ENCODE measurements at places on chromosomes 16 and 17.

DNA sequence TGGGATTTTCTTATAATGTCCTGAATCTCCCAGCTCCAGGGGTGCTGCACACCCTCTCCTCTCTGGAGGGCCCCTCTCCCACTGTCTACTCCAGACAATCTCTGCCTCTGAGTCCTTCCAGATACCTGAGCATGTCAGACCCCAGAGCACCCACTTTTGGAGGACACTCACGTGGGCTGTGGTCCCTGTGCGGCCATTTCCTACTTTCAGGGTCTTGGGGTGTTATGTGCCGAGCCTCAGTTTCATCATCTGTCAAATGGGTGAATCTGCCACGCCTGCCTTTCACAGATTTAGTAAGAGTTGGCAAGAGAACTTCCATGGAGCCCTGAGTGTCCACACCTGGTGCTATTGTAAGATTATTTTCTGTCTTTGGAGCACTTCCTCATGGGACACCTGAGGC lies 3.7 kb upstream of the FOXL1 start:
- no peak for DNase-seq

- DNase-seq: no peak
Measured at GRCh38 chr16:88992351-88993165, 15.6 kb upstream of the CBFA2T3 start.

DNA sequence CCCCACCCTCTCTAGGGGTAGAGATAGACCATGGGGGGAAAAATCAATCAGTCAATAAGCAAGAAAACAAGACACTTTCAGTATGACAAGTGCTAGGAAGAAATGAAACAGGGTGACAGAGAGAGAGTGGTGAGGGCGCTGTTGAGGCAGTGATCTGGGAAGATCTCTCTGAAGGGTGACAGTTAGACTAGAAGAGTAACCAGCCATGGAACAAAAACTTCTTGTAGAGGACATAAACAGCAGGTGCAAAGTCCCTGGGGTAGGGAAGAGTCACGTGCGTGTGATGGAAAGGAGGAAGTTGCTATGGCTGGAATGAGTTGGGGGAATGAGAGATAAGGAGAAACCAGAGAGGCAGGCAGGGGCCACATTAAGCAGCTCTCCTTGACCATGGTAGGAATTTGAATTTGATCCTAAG lies 16.8 kb upstream of the EMP2 start:
- DNase-seq: no peak

DNA sequence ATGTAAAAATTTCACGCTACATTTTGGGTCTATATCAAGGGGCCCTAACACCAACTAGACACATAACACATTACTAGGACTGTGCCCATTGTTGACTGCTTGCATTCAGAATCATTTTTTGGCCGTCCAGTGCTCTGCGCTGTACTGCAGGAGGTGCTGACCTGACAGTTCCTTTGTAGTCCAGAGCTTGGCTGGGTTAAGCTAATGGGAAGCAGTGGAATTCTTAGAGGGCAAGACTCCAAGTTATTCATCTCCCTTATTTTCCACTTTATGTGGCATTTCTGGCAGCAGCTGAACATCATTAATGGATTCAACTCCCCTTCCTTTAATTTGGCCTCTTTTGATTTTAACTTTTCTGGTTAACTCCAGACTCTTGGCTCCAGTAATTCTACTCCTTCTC lies 351.7 kb downstream of the CDH8 start:
- DNase-seq: no peak
